ENCODE measurements at places on chromosomes 11 and 22.

DNA sequence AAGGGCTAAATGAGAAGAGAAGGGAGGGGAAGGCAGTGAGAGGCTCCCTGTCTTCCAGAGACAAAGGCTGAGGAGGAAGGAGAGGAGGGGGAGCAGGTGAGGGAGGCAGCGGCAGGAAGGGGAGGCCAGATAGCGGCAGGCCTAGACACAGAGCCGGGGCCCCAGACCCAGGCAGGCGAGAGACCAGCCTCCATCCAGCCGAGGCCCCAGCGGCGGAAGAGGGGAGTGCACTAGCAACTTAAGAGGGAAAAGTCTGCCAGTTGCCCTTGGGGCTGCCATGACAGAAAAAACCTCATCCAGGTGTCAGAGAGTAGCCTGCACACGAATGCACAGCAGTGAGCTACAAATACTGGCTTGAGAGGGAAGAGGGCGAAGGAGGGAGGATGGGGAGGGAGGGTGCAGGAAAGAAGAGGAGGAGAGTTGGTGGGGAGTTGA lies 46.7 kb downstream of the IGLL1 start:
- DNase-seq = no peak

GRCh38 chr22:27679176-27679575 lies 122.4 kb downstream of the MN1 start:
- DNase-seq = peak; percentile 40

DNA sequence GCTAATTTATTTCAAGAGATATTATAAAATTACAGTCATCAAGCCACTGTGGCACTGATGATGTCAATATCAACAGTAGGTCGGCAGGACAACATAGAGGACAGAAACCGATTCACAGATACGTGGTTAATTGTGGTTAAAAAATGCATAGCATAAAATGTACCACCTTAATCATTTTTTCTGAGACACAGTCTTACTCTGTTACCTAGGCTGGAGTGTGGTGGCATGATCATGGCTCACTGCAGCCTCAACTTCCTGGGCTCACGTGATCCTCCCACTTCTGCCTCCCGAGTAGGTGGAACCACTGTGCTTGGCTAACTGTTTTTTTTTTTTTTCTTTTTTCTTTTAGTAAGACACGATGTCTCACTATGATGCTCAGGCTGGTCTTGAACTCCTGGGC lies 21.0 kb upstream of the TOLLIP start:
- DNase-seq = no peak

DNA sequence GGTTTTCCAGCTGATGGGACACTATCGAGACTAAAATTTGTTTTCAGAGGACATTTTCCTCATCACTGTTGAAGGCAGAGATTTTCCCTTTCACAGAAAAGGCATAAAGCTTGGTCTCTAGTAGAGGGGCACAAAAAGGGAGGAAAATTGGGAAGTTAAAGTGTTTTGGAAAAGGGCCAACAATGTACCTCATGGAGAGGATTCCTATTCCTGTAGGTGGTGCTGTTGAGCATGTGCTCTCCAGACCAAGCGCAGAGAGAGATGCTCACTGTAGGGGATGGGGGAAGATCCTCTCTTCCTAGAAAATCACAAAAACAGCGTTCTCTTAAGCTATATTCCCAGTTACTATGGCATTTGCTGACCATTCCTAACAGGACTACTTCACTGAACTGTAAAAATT lies 44.9 kb downstream of the OR4C46 start:
- DNase-seq = no peak

- no peak for DNase-seq
Measured at GRCh38 chr22:42791721-42792452, 65.2 kb downstream of the ARFGAP3 start.

- DNase-seq = no peak
Measured at GRCh38 chr11:88061111-88061510, 114.1 kb downstream of the RAB38 start.

- DNase-seq = no peak
Measured at GRCh38 chr11:119496469-119496868, 73.5 kb upstream of the THY1 start.

Data from SK-N-MC (cell line).